ENCODE measurements at places on chromosomes 12 and 14.

DNA sequence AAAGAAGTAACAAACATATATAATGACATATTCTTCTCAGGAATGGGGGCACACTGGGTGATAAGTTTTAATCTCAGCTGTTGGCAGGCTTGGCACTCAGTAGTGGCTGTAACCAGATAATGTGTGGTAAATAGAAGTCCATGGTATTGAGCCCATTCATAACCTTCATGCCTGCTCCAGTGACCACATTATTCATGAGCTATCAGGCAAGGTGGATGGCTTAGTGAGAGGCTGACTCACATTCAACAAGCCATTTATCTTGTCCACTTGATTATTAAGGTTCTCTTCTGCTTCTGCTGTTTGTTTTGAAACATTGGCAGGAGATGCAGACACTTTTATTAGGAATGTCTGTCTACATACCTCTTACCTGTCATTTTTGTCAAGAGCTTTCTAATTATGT lies 950.4 kb upstream of the LRFN5 start:
- DNase-seq: no peak

DNA sequence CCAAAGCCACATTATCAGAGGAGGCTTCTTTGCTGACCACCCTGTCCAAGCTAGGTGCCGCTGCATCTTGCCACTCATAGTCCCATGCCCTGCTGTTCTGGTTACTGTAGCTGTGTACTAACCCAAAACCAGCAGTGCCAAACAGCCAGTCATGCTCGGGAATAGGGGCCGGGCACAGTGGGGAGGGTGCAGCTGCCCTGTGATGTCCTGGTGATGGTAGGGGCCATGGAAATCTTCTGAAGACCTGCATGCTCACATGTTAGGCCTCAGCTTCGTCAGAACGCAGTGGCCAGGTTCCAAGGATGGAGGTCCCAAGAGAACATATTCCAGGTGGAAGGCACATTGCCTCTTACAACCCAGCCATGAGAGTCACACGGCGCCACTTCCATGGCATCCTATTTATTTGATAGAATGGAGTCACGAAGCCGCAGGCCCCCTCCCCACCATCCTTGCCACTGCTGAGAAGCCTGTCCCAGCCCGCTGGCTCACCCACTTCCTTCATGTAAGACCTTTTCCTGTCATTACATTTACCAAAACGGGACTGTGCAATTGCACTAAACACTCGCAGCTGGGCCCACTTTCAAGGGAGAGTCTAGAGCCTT lies 48.5 kb downstream of the FAM222A start:
- DNase-seq: no peak

GRCh38 chr12:81141217-81141616 lies 63.3 kb downstream of the ACSS3 start:
- no peak for DNase-seq

- DNase-seq: no peak
Measured at GRCh38 chr12:64056741-64057140, 165.4 kb downstream of the KICS2 start.
